Bronchial epithelial cell (primary cell): ENCODE measurements at places on chromosomes 7 and 10.

DNA sequence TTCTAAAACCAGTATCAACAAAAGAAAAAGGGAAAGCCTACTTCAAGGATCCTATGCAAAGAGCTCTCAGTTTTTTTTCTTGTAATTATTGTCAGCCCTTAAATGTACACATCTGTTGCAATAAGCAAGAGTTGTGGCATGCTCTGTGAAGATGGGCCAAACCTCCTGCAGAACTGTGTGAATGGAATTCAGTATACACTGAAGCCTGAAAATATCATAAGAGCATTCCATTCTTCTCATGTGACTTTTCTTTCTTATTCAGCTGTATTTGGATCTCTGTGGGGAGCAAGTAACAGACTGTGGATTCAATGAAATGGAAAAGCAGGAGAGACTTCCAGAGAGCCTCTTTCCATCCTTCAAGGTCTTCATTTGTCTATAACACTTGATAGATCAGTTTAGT lies 130.7 kb downstream of the SAMD9 start:
- peak; percentile 17 for DNase-seq

DNA sequence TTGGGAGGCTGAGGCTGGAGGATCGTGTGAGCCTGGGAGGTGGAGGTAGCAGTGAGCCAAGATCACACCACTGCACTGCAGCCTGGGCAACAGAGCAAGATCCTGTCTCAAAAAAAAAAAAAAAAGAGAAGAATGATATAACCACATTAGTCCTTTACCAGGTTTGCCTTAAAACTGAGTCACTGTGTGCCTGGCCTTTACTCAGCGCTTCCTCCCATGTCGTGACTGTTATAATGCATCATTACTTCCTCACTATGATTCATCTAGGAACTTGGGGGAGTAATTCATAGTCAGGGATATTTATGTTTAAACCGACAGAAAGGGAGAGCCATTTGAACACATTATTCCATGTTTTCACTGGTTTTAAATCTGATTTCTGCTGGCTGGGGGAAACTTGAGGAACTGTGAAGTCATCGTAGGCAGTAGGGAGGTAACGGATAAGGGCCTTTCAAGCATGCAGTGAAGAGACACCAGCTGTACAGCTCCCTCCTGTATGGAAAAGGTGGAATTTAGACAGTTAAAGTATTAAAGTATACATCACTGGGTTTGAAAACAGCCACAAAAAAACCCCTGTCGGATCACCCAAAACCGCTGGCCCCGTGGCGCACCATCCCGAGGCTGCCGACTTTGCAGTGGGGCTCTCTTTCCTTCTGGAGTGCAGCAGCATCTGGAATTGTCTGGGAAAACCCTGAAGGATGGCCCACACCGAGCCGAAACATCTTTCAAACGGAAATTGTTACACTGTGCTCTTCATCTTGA lies 119.8 kb downstream of the NKX6-2 start:
- DNase-seq, result peak; percentile 96

- no peak for DNase-seq
These were observed 38.7 kb upstream of the KIAA1217 start for GRCh38 chr10:24170199-24170598.

DNA sequence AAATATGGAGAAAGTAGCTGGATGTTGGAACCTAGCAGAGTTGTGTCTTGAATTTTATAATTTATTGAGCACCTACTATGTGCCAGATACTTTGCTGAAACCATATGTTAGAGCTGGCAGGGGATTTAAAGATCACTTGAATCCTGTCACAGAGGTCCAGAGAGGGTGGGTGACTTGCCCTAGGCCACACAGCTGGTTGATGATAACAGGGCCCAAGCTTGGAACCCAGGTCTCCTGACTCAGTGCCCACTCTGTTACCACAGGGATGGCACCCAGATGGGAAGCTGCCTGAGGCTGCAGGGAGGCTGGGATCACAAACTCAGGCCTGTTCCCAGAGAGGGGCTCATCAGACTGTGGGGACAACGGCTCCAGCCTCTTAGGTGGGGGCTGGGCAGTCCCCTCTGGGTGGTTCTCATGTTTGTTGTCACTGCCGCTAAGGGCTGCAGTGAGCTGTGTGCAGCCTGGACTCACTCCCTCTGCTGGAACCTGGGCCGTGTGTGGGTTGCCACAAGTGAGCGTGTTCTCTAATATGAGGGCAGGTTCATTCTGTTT lies 18.6 kb downstream of the GOLGA7B start:
- no peak for DNase-seq

- no peak for DNase-seq
These were observed 96.8 kb downstream of the DKK1 start for GRCh38 chr10:52410916-52411315.

DNA sequence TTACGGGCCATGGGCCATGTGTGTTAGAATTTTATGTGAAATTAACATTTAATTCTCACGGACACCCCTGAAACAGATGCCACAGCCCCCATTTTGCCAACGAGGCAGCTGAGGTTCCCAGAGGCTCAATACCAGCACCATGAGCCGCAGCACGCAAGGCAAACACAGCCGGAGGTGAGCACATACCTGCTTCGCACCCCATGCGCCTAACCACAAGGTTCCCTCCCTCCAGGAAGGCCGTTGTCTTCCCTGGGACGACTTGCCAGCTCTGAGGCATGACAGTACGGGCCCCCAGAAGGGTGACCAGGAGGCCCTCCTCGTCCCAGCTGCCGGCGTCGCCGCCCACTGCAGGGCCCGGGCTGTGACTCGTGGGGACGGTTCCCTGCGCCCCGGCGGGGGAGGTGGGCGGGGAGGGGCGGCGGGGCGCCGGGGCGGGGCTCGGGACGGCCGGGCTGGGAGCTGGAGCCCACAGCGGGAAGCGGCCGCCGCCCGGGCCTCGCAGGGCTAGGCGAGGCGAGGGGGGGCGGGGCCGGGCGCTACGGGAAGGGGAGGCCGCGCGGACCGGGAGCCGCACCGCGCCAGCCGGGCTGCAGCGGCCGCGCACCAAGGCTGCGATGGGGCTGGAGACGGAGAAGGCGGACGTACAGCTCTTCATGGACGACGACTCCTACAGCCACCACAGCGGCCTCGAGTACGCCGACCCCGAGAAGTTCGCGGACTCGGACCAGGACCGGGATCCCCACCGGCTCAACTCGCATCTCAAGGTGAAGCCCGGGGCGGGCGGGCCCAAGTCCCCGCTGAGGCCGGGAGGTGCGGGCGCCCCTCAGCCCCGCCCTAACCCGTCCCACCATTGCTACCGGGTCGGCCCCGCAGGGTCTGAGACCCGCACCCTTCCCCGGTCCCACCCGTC lies at the start of gene CAV2:
Gene CAV2 (plus strand): TSS at position 571 of the 910 bp plus-strand sequence. CDS start 44 bp downstream, at position 615.
- peak; percentile 92 for DNase-seq

DNA sequence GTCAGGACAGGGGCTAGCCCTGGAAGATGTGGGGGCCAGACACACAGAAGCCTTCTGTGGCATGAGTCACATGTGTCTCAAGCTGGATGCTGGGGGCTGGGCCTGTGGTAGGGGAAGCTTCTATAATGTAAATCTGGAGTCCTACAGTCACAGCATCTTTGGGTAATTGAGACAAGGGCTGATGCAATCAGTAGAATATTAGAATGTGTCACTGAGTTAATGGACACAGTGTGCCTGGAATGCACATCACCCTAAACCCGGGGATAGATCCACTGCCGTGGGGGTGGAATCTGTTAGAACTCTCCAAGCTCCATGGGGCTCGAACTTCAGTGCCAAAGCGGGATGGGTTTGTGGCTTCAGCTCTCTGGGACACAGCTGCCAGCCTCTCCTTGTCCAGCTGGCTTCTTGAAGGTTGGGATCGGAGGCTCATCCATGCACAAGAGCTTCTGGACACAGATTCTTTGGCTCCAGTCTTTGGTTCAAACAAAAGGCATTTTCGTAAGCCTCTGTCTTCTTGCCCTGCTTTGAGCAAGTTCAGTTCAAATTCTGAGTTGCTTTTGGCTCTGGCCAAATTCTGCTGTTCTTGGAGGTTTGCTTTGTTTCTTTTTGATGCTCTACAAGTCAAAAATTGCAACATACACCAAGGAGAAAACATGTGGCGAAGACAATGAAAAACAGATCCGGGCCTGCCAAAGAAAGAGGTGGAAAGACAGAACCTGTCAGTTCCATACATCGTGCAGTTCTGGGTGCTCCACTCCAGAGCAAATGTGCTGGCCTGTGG lies 194.8 kb upstream of the ZNF32 start:
- no peak for DNase-seq

GRCh38 chr10:22086730-22087401 lies 83.3 kb upstream of the DNAJC1 start:
- peak; percentile 67 for DNase-seq

DNA sequence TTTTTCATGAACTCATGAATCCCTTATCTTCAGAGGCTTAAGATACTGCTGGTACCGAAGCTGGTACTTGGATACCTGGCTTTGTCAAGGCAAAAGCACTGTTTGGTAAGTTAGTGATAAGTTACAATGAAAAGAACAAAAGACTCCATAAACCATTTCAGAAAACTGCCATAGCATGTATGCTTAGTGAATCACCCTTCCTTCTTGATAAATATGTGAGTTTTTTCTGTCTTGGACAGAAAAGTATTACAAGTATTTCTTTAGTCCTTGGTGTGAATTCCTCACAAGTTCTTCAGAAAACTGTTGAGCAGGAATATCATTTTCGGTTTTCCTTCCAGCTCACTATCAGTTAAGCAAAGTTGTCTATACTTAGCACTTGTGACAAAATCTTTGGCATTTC lies 25.6 kb downstream of the PUS7 start:
- peak; percentile 59 for DNase-seq

DNA sequence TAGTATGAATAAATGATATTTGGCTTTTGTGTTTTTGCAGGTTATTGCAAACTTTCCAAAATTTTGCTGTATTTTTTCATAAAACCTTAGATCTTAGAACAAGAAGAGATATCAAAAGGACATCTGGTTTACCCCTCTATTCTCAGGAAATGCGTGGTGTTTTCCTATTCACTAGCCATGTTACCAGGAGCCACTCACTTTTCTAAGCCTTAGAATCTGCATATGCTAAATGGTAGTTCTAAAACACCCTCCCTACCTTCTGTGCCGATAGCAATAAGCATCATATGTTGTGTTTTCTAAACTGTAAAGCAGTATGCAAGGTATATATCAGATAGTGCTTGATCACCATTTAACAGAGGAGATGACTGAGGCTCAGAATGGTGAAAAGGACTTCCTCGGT lies 715.0 kb upstream of the CELF2 start:
- no peak for DNase-seq

DNA sequence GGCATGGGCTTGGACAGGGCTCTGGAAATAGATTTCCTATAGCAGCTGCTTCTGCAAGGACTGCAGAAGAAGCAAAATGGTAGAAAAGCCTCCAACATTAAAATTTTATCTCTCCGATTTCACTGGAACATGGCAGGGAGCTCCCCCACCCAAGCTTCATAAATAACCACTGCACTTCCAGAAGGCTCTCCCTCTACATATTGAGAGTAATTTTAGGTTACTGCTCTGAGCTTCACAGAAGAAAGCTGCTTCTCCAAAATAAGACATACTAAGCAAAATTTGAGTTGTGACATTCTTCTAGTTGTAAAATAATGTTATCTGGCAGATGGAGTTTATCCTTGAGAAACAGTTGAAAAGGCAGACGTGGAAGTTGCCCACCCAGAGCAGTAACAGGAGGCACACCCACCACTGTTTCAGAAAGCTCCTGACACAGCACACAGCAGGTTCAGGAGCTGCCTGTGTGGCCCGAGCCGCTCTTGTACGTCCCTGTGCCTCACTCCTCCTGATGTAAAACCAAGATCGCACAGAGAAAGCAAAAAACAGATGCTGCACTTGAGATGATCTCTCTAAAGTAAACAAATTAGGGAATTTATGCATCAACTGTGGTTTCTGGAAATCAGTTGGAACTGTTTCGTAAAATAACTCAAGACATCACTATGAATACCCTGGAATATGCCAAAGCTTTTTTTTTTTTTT lies 621.0 kb downstream of the PARD3 start:
- DNase-seq, result no peak

GRCh38 chr10:70695241-70696030 lies 23.1 kb downstream of the ADAMTS14 start:
- no peak for DNase-seq

DNA sequence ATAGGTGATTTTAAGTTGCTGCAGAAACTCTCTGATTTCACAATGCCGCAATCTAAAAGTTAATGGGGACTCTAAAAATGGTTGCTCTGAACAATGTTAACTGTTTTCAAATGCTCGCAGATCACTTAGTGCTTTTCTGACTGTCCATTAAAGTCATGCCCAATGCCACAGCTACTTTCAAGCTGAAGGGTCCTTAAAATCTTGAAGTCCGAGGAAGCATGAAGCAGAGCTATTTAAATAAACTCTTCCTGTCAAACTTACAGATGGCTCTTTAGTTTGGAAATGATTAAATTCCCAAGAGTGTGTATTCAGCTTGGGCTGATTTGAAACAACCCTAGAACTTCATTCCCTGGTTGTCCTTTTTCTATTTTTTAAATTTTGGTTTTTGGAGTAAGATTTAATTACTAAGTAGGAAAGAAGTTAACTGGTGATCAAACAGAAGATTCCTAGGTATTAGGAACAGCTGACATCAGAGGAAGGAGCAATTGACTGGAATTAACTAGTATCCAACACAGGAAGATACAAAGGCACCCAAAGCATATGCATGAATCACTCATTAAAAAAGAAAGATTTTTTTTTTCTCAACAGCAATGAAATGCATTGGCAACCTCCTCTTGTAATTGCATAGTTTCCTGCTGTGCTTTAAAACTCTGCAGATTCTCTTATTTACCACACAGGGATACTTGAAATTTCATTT lies 105.1 kb downstream of the NRP1 start:
- DNase-seq, result no peak

DNA sequence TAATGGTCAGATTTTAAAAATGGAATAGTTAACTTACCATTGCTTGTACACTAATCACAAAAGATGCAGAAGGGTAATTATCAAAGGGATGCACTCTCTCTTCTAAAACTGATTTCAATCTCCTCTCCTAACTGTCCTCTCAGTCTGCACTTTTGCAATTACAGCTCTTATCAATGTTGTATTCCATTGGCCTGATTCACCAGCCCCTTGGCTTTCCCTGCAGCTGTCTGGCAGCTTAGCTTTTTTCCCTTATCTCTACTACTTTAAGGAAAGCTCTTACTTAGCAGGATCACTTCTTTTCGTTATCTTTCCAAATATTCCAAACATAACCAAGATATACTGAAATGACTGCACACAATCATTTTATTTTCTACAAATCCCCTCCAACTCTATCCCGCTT lies 448.8 kb downstream of the GRM8 start:
- DNase-seq, result no peak

GRCh38 chr10:79182781-79183467 lies 114.2 kb downstream of the ZMIZ1 start:
- no peak for DNase-seq

- DNase-seq, result no peak
These were observed 13.4 kb downstream of the BLNK start for GRCh38 chr10:96257944-96258343.

GRCh38 chr10:124917428-124918190 lies 24.3 kb upstream of the ZRANB1 start:
- DNase-seq, result peak; percentile 38

DNA sequence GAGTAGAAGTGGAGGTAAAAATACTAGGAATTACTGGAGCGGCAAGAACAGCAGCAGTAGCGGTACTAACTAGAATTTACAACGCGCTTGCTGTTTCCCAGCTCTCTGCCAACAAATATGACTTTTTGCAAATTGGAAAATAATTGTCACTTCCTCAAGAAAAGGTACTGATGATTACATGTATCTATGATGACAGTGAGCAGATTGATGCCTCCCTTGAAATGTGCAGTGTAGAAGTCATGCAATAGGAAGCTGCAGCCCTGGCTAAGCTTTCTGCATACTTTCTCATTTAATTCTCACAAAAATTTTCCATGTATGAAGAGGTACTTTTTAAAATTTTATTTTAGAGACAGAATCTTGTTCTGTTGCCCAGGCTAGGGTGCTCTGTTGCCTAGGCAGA lies 49.9 kb downstream of the ANK3 start:
- DNase-seq, result no peak
